Stimulated activated CD4-positive, alpha-beta T cell treated with anti-CD3 and anti-CD28 coated beads, Interleukin-2, amount 100 ng/mL, for 48 hours (primary cell): ENCODE measurements at places on chromosomes 3 and 15.

GRCh38 chr3:27681249-27681748, 40.8 kb downstream of the EOMES start:
- peak; percentile 32 for DNase-seq

DNA sequence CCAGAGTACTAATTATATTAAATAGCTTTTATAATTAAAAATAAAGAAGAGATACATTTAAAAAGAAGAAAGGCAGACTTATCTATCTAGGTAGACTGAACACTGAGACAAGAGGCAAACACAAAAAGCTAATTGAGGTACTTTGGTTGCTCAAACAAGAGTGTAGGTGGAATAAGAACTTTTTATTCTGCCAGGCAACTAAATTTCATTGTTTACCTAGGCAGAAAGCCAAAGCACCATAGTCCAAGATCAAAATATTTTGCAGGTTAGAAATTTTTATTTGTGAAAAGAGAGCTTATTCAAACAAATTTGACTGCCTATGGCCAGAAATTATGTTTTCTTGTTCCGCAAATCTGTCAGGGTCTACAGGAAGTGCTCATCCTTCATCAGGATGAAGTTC, 499.6 kb upstream of the GBE1 start:
- no peak for DNase-seq

DNA sequence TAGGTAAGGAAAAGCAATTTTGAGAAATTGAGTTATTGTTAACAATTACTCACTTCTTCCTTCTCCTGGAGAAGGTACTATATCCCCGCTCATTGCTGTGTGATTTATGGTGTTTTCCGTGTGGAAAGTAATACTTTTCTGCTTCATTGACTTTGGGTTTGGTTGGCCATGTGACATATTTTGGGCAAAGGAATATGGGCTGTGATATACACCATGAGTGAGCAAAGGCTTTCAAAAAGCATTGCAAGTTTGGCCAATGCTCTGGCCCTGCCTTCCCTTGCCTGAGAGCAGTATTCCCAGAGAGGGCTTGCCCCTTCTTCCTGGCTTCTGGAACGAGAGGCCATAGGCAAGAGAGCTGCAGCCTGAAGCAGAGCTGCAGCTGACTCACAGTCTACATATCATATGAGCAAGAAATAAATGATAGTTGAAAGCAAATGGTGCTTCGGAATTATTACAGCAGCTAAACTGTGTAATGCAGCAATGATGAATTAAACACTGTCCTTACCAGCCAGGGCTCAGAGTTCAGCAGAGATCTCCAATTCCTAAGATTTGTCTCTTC, 216.8 kb upstream of the CD96 start:
- no peak for DNase-seq

DNA sequence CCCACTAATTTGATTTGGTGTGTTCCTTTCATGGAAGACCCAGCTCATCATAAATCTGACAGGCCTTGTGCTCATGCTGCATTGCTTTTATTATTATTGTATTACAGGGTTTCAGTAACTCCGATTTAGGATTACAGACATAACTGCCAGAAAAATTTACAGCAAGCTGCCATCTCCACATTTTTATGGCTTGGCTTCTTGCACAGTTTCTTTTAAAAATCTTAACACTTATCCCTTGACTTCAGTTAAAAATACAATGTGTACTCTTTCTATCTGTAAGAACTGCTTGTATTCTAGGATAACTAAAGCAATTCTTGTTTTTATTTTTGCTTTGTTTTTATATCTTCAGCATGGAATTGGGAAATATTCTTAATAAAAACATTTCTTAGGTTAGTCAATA, 612.2 kb downstream of the DIPK2A start:
- no peak for DNase-seq

DNA sequence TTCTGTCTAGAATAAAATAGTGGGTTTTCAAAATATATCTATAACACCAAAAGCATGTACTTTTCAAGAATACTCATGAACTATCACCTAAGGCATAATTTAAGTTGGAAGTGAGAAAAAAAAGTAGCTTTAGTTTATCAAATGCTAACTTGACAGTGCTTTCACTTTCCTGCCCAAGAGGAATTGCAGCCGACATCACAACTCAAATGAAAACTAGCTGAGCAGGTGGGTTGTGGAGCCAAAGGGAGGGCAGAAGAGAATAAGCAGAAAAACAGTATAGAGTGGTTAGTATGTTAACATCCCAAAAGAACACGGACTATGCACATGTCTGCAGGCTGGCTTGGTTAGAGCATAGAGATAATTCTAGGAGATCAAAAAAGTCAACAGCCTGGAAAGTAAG, 120.9 kb downstream of the NEDD4 start:
- no peak for DNase-seq

DNA sequence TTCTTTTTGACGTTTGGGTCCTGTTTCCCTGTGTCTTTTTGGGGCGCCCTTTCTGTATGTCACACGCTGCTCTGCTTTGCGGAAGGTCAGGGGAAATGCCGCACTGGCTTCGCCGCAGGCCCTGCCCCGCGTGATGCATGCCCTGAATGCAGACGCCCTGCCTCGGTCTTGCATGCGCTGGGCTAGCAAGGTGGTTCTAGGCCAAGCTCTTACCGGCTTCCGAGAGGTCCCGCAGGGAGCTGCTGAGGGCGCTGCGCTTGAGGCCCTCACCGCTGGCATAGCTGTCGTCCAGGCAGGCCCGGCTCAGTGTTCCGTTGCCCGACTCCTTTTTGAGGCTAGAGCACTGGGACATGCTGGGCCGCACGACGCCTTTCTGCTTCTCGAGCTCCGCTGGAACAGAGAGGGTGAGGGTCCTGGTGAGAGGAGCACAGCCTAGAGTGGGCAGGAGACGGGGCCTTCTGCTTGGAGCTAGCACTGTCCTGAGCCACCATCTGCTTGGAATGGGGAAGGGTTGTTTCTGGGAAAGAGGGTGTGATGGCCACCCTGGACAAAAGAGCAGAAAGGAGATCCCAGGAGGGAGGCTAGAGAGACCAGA, 66.9 kb upstream of the RPL32 start:
- no peak for DNase-seq

DNA sequence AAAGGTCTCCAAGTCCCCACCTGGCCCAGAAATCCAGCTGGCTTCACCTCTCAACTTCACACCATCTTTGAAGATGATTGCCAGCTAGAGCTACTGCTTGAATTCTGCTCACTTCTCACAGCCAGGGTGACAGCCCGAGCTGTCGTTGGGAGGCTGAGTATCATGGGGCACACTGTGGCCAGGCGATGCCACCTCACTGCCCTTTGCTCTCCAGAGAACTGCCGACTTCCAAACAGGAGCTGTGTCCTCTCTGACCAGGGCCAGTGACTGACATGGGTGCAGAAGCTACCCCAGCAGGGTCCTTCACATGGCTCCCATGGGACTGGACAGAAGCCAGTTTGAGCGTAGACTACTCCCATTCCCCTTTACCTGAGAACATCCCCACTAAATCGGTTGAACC, 254.0 kb downstream of the GABRB3 start:
- no peak for DNase-seq

- DNase-seq = no peak
These were observed 93.7 kb upstream of the MBNL1 start for GRCh38 chr3:152174876-152175527.

GRCh38 chr3:49401766-49402165, 10.0 kb downstream of the RHOA start:
- DNase-seq = no peak

DNA sequence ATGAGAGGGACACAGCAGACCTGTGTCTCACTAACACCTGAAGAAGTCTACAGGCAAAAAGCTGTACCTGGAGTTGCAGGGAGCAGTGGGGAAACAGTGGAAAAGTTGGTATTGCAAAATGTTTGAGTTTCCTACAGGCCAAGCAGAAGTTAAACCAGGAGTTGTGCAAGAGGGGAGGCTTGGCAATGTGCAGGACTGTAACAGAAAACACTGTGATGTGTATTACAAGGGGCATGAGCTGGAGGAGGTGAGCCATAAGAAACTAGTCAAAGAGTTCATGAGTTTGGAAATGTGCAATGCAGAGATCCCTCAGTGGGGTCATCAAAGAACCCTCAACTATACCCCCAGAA, 47.1 kb upstream of the SERPINI2 start:
- DNase-seq = no peak

DNA sequence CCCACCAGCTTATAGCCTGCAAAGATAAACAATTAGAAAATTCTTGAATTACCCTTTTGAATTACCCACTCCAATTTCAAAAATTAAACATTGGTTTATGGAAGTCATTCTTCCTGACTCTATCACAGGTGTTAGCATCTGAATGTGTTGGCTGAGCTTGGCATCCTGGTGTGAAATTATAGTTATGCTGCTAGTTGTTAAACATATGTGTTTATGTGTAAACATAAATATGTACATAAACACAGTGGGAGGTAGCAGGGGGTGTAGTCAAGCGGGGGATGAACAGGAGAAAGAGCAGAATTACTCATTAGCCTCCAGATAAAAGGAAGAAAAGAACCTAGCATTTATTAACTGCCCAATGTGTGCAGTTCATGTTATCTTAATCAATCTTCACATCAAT, 530.2 kb downstream of the MCTP2 start:
- DNase-seq = no peak

DNA sequence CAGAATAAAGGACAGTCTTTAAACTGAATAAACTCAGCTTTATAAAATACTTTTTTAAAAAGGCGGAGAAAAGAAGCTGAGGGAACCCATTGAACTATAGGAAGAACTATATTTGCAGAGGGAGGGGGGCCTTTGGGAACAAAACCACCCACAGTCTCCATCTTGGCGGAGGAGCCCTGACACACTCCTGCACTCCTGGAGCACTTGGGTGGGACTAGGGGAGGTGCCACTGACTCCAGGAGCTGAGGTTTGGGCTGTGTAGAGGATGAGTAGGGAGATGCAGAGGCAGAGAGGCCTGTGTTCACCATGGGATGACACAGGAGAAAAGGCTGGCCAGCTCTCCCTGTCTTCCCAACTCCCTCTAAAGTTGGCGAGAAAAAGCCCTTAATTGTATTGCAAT, 35.8 kb downstream of the IFT122 start:
- DNase-seq = no peak

GRCh38 chr3:128383316-128384235, 83.1 kb downstream of the DNAJB8 start:
- peak; percentile 61 for DNase-seq

DNA sequence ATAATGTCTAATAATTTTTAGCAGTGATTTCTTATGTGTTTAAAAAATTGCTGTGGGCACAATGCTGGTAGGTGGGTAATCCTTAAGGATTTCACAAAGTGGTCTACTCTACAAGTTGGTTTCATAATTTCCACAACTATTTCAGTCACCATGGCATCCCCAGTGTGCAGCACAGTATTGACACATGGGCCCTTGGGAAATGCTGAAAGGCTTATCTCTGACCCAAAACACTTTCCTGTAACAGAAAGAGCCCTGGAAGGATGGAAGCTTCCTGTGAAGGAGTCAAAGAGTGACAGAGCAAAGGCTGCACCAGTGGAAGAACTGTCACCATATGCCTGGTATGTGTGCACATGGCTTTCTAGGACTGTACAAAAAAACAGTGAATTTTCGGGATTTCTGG, 153.7 kb downstream of the ANO10 start:
- no peak for DNase-seq

- no peak for DNase-seq
These were observed 262.2 kb downstream of the MEX3B start for GRCh38 chr15:81783586-81783985.

DNA sequence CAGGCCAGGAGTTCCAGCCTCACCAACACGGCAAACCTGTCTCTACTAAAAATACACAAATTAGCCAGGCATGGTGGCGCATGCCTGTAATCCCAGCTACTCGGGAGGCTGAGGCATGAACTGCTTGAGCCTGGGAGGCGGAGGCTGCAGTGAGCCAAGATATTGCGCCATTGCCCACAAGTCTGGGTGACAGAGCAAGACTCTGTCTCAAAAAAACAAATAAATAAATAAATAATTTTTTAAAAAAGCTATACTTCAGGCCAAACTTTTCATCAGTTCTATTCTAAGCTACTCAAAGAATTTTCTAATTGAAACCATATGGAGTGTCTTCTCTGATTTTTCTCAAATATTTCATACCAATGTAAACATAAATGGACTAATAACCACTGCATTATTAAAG, 43.5 kb downstream of the PHC3 start:
- no peak for DNase-seq

- DNase-seq = no peak
These were observed 25.6 kb downstream of the IQCB1 start for GRCh38 chr3:121809249-121809648.

DNA sequence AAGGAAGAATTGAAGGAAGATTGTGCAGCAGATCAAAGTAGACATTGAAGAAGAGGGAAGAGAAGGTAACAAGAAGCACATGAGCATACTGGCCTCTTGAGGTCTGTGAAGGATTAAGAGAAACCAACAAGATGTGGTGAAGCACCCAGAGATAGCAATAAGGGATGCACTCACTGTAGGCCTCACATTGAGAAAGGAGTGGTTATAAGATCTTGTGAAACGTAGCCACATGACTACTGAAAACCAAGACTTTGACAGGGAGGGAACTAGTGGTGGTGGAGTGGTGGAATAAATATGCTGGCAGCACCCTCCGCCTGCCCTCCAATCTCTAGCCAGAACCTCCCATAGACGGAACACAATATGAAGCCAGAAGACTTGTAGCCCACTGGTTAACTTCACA, 651.2 kb downstream of the DIPK2A start:
- no peak for DNase-seq

DNA sequence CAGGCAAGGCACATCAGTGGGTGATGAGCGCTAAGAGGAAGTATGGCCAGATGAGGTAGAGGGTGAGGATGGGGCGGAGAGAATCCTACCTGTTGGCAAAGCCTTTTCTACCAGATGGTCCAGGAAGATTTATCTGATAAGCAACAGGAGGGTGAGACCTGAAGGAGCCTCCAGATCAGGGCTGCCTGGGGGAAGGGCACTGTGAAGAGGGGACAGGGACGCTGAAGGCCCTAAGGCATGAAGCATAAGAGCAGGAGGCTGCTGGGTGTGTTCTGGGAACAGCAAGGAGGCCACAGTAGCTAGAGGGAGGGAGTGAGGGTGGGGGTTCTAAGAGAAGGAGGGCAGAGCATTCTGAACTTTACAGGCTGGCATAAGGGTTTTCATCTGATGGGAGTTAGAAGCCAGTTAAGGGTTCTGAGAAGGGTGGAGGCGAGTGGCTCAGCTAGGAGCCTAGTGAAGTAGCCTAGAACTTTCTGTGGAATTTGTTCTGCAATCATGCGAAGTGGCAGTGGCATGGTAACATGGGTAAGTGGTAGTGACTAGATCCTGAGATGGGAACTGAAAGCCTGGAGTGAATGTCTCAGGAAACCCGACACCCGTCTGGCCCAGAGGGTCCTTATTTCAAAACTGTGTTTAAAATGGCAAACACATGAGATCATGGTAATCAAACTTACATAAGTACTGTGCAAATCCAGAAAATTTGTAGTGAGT, 29.9 kb downstream of the CGNL1 start:
- DNase-seq = no peak
